ENCODE measurements at places on chromosomes 3 and 15.

DNA sequence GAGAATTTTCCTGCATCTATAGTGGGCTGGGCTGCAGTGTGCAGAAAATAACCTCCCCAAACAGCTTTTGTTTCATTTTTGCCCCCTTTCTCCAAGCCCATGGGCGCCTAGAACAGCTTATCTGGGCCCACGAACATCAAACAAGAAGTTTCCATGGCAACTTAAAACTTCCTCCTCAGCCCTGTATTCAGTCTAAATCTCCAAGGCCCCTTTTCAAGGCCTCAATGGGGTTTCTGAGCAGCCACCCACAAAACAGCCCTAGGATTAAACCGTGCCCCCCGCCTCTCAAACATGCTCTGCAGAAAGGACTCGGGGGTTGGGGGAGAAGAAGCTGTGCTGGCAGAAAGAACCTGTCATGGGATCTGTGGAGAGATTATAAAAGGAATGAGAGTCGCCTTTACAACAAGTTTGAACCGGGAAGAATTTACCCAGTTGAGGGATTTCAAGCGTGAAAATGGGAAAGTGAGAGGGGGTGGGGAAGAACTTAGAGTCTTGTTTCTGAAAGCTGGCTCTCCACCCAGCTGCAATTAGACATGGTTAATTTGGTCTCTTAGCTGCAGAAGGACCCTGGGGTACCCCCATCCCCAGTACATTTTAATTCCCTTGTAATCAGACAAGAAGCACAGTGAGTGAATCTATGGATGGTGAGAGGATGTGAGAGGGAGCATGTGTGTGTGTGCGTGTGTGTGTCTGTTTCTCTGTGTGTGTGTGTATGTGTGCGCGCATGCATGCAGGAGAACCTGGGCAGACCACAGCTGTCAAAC, 4.3 kb upstream of the FAM107A start:
- no peak for DNase-seq

DNA sequence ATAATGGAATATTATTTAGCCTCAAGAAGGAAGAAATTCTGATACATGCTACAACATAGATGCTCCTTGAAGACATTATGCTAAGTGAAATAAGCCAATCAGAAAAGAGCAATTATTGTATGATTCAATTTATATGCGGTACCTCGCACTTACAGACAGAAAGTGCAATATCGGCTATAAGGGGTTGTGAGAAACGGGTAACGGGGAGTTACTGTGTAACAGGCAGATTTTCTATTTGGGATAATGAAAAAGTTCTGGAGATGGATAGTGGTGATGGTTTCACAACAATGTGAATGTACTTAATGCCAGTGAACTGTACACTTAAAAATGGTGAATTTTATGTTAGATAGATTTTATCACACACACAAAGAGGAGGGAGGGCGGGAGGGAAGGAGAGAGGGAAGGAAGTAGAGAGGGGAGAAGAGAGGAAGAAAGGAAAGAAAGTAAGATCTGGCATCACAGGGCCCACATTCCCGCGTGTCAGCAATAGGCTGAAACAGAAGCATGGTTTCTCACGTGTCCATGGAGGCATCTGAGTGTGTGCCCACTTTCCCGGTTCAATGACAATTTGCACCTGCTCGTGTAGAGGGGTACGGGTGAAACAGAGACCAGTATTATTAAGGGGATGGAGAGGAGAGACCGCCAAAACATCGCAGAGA, 700 bp upstream of the BLM start:
- no peak for DNase-seq

DNA sequence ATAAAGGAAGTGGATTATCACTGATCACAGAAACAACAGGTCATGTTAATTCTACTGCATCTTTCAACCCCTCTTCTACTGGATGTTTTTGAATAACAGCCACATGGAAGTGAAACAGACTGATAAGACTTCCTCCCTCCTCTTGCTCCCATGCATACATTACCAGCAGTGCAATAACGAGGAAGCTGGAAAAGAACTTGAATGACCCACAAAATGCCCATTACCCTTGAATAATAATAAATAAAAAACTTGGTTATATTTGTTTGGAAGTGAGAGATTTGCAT, 51.6 kb downstream of the RARB start:
- DNase-seq, result no peak

DNA sequence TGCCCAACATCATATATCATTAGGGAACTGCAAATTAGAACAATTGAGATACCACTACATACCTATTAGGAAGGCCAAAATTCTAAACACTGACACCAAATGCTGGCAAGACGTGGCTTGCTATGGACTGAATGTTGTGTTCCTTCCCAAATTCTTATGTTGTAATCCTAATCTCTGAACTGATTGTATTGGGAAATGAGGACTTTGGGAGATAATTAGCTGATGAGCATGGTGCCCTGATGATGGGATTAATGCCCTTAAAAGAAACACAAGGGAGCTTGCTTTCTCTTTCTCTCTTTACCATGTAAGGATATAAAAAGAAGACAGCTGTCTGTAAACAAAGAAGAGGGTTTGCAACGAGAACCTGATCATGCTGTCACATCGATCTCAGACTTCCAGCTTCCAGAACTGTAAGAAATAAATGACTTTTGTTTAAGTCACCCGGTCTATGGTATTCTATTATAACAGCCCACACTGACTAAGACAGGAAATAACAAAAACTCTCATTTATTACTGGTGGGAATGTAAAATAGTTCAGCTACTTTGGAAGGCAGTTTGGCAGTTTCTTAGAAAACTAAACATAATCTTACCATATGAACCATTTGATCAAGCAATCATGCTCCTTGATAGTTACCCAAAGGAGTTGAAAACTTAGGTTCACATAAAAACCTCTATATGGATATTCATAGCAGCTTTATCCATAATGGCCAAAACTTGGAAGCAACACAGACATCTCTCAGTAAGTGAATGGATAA, 458.3 kb upstream of the CBLB start:
- peak; percentile 32 for DNase-seq

DNA sequence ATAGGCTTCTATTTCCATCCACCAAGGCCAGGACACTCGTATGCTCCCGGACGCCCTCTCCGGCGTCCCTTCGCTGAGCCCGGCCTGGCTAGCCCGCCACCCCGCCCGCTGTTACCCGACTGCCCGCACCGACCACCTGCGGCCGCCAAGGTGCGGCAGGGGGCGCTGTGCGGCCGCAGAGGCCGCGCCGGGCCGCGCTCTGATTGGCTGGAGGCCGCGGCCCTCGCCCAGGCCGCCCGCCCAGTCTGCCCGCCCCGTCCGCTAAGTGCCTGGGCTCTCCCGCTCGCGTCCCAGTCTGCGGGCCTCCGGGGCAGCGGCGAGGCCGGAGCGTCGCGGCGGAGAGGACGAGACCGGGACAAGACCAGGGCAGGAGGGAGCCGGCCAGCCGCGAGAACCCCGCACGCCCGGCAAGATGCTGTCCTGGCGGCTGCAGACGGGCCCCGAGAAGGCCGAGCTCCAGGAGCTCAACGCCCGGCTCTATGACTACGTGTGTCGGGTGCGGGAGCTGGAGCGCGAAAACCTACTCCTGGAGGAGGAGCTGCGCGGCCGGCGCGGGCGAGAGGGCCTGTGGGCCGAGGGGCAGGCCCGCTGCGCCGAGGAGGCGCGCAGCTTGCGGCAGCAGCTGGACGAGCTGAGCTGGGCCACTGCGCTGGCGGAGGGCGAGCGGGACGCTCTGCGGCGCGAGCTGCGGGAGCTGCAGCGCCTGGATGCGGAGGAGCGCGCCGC, at the start of gene SYNM:
Gene SYNM (plus strand): TSS at position 293 of the 726 bp plus-strand sequence. CDS start 120 bp downstream, at position 413.
- DNase-seq, result peak; percentile 88

GRCh38 chr3:113946831-113947230, 982 bp upstream of the ZDHHC23 start:
- no peak for DNase-seq

DNA sequence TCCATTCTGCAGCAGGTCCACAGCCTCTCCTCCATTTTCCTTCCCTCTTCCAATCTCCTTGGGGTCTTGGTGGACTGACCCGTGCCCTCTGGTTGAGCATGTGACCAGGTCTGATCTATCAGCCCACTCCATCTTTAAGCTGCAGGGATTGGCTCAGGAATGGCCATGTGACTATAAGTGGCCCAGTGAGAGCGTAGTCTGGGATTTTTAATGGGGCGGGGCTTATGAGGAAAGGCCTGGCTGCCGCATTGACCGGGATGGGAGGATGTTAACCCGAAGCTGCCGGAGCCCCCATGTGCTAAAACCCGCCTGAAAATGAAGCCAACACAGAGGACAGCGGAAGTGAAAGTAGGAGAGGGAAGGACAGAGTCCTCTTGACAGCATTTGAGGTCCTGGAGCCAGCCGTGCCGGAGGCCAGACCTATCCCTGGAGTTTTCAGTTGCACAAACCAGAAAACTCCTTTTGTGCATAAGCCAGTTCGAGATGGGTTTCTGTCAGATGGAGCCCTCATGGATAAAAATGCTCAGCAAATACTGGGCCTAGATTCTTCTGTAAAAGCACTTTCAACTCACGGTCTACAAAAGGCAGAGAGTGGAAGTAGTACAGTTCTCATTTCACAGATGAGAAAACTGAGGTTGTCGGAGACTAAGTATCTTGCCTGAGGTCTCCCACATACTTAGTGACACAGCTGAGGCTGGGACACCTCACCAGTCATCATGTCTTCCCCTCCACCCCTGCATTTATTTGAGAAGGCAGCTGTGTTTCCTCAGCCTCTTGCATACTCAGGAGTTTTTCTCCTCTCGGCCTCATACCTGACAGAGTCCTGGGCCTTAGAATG, 61.9 kb downstream of the ATP2B2 start:
- DNase-seq, result no peak

DNA sequence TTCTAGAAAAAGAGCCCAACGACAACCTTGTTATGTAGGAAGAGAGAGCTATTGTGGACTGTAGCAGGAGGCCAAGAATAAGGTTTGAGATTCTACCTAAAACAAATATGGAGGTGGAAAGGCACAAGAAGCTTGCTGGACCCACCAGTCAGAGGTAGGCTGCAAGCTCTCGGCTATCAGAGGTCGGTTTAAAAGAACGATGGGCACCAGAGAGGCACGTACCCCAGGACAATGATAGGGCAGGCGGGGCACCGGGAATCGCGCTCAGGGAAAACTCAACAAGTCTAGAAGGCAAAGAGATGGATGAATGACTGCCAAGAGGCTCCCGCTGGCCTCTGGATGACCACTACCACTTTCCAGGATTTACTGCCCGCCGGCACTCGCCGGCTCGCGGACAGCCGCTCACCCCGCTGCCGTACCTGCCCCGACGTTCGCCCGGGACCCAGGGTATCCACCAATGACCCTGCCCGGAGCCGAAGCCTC, 1.1 kb downstream of the HDGFL3 start:
- no peak for DNase-seq

DNA sequence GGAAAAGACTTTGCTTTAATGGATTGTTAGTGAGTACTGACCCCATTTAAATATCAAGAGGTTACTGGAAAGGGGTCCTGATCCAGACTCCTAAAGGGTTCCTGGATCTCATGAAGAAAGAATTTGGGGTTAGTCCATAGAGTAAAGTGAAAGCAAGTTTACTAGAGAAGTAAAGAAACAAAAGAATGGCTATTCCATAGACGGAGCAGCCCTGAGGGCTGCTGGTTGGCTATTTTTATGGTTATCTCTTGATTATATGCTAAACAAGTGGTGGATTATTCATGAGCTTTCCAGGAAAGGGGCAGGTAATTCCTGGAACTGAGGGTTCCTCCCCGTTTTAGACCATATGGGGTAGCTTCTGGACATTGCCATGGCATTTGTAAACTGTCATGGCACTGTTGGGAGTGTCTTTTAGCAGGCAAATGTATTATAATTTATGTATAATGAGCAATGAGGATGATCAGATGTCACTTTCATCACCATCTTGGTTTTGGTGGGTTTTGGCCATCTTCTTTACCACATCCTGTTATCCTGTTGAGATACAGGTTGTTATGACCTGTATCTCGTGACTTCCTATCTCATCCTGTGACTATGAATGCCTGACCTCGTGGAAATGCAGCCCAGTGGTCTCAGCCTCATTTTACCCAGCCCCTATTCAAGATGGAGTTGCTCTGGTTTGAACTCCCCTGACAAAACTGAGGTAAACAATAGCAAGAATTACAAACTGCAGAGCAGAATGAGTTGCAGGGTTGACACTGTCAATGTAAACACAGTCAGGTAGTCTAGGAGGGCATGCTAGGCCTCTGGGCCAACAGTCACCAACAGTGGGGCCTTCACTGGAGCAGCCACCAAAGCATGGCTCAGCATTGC, 10.3 kb upstream of the GPR160 start:
- DNase-seq, result no peak

DNA sequence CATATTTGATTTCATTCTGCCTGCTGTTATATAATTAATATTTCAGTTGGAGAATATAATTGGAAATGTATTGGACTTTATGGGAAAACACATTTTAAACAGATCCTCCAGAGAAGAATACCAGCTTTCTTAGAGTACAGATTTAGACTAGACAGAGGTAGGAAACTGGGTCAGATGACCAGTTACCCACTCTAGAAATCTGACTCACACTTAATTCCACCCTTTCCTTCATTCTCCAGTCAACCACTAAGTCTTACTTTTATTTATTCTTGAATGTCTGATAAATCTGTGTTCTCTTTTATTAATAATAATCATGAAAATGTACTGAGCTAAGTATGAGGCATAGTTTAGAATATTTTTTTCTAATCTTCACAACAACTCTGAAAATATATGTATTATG, 110.7 kb downstream of the LRRC49 start:
- DNase-seq, result no peak

DNA sequence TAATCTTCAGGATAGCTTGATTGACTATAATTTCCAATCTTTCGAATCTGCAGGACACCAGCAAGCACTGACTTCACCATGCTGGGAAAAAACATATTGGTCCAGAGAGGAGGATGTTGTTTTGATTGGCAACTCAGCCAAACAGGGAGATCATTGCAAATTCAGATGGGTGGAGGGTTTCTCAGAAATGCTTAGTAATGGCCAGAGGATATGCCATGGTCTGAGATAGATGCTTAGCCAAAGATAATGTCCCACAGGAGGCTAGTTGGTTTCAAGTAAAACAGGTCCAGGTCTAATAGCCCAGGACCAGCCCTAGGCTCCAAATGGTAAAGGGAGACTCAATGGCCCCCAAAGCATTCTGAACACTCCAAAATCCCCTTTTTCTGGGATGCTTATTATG, 46.7 kb upstream of the CCDC80 start:
- DNase-seq, result no peak

GRCh38 chr15:57767481-57767880, 61.0 kb downstream of the POLR2M start:
- no peak for DNase-seq

DNA sequence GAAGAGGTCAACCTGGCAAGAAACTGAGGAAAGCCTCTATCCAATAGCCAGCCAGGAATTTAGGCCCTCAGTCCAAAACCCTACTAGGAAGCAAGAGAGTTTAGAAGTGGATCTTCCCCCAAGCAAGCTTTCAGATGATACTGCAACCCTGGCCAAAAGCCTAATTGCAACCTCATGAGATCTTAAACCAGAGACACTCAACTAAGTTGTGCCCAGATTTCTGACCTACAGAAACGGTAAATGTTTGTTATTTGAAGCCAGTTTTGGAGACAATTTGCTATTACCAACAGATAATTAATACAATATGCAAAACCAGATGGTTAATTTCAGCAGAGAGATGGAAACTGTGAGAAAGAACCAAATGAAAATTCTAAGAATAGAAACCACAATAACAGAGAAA, 21.7 kb upstream of the SUSD5 start:
- no peak for DNase-seq

GRCh38 chr3:9248522-9249271, 749 bp downstream of the SRGAP3 start:
- peak; percentile 1 for DNase-seq
